ENCODE measurements at places on chromosomes 11 and 22.

DNA sequence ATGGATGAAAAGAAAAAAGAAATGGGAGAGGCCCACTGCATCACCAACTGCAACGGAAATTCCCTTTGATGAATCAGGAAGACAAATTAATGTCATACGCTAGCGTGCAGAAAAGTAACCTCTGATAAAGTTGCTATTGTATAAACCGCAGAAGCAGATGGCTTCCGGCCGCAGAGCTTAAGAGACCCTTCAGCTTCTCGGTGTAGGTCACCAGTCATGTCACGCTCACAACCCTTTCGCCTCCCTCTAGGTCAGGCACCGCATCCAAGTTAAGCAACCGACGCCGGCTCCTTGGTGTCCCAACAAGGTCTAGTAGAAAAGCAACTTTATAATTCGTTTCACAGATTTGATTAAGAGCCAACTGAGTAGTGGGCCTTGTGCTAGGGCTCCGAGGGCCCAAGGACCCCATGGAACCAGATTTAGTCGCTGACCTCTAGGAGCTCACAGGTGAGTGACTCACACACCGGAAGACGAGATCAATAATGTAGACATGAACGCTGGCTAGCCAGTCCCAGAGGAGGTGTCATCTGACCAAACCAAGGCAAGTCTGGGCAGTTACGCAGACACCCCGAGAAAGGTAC, 1.2 kb upstream of the ZFP91 start:
- peak; percentile 92 for DNase-seq

DNA sequence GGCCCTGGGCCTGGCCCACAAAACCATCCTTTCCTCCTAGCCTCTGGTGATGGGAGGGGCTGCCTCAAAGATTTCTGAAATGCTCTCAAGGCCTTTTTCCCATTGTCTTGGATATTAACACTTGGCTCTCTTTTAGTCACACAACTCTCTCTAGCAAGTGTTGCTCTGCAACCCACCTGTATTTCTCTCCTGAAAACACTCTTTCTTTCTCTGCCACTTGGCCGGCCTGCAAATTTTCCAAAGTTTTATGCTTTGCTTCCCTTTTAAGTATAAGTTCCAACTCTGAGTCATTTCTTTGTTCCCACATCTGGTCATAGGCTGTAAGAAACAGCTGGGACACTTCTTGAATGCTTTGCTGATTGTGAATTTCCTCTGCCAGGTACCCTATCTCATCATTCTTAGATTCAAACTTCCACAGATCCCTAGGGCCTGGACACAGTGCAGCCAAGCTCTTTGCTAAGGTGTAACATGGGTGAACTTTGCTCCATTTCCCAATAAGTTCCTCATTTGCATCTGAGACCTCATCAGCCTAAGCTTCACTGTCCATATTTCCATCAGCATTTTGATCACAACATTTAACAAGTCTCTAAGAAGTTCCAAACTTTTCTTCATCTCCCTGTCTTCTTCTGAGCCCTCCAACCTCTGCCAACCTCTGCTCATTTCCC, 93.8 kb downstream of the TRIM29 start:
- no peak for DNase-seq

DNA sequence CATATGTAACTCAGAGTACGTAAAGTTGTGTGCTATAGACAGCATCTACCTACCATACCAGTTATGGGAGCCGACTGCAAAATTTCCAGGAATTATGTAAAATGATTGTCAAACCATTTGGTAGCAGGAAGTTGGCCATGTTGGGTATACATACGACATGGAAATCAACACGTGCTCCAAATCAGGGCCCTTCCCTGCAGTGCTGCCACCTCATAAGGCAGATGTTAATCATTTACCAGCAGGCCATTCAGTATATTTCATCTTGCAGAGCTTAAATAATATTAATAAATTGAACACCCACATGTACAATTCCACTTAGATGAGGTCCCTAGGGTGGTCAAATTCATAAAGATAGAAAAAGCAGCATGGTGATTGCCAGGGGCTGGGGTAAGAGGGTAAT, 9.8 kb downstream of the MS4A18 start:
- DNase-seq, result no peak

DNA sequence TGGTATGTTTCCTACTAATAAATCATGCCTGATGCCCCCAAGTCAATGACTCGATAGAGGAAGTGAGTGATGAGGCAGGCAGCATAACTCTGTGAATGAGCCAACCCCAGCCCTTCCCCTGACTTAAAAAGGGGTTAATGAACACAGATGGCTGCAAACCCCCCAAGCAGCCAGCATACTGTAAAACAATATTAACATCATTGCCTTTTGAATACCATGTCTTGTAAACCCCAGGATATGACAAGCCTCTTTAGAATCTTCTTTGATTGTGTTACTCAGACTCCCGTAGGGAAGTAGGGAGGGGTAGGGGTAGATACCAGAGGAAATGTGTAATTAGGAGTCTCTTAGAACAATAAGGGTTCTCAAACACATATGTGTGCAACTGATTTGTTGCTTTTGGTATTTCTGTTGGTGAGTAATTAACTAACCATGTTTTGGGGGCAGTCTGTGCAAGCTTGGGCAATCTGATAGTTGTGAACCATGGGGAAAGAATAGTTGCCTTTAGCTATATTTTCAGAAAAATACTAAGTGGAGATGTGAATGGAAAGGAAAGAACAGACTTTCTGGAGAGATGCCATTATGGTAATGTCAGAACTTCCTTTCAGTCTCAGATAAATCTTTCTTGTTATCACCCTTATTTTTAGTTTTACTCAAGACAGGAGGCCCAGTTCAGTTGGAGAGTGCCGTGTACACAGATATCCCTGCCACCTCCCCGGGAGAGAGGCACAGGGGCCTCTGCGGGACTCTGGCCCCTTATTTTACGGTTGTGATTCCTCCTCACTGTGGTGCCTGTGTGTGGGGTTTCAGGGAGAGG, 701.8 kb downstream of the NTM start:
- DNase-seq, result no peak

- no peak for DNase-seq
Observed at GRCh38 chr11:86278226-86278625, 23.8 kb upstream of the HIKESHI start.

GRCh38 chr22:43110444-43110926, at the start of gene BIK:
TSS of gene BIK (plus strand) at chr22:43110750. CDS start at chr22:43124023, 13,273 bp downstream.
- DNase-seq, result peak; percentile 91

GRCh38 chr11:106585061-106585460, 433.2 kb downstream of the GUCY1A2 start:
- peak; percentile 7 for DNase-seq

GRCh38 chr22:24455751-24456426, 28.5 kb downstream of the ADORA2A start:
- DNase-seq, result no peak

GRCh38 chr11:28877340-28877739, 769.2 kb downstream of the METTL15 start:
- DNase-seq, result no peak

- no peak for DNase-seq
Observed at GRCh38 chr22:29487426-29487986, 7.5 kb downstream of the NEFH start.

DNA sequence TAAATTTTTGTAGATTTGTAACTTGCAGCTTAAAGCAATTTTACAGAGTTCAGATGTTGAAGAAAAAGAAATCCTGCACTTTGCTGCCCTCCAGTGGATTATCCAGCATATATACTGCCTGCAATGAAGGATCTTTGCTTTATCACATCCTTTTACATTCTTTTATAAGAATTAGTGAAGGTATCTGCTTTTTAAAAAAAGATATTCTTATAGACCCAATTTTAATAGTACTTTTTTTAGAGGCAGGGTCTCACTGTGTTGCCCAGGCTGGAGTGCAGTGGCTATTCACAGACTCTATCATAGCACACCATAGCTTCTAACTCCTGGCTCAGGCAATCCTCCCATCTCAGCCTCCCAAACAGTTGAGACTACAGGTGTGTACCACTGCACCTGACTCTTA, 60.7 kb downstream of the TTC17 start:
- peak; percentile 64 for DNase-seq

GRCh38 chr11:75301131-75301530, 50.3 kb downstream of the ARRB1 start:
- no peak for DNase-seq

DNA sequence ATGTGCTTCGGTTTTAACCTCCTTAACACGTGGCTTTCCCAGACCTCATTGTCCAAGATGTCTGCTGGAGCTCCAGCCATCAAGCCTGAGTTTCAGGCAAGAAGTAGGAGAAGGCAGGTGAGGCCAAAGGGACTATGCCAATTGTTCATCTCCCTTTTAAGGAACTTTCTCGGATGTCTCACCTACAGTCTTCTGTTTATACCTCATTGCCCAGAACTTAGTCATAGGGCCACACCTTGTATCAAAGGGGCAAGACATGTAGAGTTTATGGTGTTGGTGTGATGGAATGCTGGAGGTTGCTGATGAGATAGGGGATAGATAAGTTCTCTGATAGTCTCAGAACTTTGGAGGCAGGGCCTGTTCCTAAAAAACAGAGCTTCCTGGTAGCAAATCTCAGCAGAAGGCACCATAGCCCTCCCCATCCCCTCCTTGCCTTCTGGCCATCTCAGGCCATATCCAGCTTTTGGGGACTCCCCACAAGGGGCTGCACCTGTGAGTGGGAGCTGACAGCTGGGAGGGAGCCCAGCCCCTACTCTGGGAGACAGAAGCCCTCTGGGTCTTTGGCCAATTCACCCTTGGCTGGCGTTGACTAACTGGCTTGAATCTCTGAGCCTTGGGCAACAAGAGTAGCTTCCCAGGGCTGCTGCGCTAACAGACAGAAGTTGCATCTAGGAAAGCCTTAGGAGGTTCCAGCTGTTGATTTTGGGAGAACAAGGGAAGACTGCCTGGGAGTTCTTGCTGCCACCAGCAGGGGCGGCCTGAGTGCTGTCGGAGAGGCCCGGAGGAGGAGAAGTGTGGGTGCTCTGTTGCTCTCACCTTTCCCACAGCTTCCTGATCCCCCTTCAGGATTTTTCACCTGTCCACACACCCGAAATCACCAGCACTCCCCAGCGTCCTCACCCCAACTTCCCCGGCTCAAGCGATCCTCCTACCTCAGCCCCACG, 149.8 kb upstream of the THY1 start:
- no peak for DNase-seq

- DNase-seq, result no peak
Observed at GRCh38 chr11:46876471-46876870, 30.4 kb upstream of the CKAP5 start.
